ENCODE measurements at places on chromosomes 3 and 15.

DNA sequence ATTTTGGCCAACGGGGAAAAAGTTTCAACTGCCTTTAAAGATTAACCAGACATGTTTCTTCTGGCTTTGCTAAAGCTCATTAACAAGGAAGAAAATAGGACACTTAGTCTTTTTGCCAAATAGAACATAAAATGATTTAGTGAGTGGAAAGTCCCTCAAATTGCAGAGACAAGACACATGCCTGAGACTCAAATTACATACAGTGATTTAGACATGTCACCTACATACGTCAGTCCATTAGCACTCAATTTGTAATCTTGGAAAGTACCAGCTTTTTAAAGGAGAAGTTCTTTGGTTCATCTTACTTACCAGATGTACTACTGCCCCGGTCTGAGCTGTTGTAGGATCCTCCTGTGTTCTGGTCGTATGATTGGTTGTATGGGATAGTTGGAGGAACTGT, 1134.2 kb downstream of the ROBO1 start:
- no peak for DNase-seq

GRCh38 chr3:48128774-48129173, 59.4 kb downstream of the CDC25A start:
- no peak for DNase-seq

- no peak for DNase-seq
Measured at GRCh38 chr3:171258316-171258715, 201.9 kb downstream of the TNIK start.

DNA sequence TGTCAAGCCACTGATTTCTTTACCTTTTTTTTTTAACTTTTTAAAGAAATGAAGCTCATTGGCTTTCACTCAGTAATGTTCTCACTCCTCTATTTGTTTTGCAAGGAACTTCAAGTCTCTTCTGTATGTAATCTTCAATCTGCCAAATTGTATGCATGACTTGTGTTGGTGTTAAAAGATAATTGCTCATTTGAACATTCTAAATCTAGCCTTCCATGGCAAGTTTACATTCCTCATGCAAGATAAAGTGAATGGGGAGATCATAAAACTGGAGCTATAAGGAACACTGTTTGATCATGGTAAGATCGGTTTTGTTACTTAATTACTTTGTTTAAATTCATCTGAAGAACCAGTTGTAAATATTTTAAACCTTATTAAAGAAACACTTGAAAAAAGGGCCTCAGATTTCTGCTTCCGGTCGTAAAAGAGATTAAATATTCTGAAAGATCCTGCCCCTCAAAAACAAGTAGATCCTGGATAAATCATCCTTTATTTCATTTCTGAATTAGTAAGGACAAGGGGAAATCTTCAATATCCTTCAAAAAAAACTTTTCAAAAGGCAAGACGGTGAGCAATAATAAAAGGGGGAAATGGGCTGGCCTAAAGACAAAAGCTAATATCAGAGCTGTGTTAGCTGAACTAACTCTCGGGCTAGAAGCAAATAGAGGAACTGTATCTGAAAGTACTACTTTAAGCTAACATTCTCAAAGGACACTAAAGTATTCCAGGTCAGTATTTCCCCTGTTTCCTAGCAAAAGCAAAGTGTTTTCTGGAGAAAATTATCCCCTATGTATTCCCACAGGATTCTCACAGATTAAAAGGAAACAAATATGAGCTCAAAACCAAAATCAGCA, 107.0 kb upstream of the ATP11B start:
- no peak for DNase-seq

DNA sequence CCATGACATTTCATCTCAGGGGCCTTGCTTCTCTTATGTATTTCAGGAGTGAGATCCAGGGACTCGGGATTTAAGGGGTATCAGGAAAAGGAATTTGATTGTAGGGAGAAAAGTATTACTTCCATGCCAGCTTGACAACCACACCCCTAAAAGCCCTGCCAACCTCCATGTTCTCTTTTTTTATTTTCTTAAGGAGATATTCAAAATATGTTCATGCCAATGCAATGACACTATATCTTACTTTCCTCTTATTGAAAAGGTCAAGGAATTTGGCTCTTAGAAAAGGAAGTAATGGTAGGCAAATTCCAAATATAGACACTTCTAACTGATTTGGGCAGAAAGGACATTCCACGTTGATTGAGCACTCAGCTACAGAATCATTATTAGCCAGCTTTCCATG, 407.5 kb upstream of the NECTIN3 start:
- no peak for DNase-seq

DNA sequence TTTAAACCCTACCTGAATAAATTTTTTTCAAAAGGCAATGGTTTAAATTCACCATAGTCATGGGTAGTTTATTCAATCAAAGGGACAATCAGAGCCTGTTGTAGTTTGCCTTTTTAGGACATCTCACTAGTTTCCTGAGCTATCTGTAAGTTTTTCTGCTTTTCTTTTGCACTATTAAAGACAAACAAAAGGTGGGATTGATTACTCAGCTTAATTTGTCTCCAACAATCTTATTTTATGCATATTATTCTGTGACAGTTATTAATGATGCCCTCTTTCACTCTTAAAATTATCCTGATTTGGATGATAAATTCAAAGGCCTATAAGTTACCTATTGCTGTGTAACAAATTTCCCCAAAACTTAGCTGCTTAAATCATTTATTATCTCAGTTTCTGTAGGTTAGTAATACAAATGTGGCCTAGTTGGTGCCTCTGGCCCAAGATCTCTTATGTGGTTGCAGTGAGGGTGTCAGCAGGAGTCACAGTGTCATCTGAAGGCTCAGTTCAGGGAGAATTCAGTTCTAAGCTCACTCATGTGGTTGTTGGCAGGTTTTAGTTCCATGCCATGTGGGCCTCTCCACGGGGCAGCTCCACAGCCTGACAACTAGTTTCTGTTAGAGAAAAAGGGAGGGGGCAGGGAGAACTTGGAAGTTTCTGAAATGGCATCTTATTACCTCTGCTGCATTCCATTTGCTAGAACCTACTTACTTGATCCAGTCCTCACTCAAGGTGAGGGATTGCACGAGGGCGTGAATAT, 16.0 kb downstream of the ARMC8 start:
- DNase-seq: no peak

- no peak for DNase-seq
Measured at GRCh38 chr3:124873226-124873625, 13.9 kb downstream of the ITGB5 start.

GRCh38 chr3:111794711-111795110, 64.4 kb upstream of the PHLDB2 start:
- no peak for DNase-seq

DNA sequence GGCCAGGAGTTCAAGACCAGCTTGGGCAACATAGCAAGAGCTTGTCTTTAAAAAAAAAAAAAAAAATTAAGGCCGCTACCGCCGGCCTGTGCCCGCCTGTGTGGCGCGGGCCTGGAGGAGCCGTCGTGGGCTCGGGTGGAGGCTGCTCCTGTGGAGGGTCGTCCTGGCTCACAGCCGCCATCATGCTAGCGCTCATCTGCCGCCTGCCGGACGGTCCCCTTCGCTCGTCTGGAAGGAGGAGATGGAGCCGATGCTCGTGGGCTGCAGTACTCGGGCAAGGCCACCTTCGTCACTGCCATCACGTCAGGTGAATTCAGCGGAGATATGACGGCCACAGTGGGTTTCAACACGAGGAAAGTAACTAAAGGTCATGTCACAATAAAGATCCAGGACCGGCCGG, 37.4 kb downstream of the TFRC start:
- DNase-seq: no peak

DNA sequence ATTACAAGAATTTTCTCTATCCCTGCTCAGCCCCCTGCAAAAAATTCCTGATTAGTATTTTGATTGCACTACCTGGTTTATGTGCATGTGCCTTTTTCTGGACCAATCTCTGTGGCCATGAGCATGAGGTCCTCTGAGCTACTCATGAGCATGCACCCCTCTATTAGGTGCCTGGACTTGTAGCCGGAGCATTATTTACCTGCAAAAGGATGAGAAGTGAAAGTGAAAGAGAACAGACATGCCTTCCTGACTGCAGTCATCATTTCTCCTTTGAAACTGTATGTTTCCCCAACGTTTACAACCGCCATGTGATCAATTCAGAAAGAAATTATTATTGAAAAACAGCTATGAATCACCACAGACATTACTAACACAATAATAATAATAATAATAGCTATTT, 1008.8 kb downstream of the ROBO2 start:
- DNase-seq: no peak

Measured in head of caudate nucleus (tissue), 42 donors.